Thyroid gland (tissue), 4 donors: ENCODE measurements at places on chromosomes 7 and 10.

GRCh38 chr10:77616766-77617165, 20.8 kb downstream of the KCNMA1 start:
- no peak for DNase-seq

DNA sequence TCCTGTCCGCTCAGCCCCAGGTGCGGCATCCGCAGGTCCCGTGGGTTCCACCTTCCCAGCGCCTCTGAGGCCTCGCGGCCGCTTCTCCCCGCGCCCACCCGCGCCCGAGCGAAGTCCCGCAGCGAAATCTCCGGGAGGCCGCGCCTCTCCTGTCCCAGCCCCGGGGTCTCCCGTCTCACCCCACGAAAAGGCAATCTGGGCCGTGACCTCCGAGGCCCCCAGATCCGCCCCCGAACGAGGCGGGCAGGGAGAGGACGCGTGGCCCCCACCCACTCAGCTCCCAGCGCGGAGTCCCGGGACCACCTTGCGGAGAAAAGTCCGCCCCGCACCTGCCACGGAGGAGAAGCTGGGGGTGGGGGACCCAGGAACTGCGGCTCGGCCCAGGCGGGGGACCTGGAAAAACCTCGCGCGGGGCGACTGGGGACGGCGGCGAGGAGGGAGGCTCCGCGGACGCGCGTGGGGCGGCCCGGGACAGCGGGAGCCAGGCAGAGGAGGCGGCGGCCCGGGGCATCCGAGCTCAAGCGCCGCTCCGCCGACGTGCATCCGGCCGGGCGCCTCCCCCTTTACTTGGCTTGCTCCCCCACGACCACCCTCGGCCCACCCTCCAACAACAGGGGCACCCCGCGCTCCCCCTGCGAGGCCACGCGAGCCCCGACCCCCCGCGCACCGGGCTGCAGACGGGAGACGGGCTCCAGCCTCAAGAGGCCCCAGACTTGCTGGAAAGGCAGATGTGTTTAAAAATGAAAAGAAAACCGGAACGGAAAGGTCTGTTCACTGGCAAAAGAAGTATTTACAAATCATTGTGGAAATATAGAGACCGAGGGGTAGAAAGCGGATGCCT, 33.0 kb upstream of the RNF32 start:
- no peak for DNase-seq

- no peak for DNase-seq
Observed at GRCh38 chr10:34612446-34612845, 202.7 kb downstream of the PARD3 start.

GRCh38 chr10:28459453-28460144, 73.3 kb upstream of the WAC start:
- no peak for DNase-seq

DNA sequence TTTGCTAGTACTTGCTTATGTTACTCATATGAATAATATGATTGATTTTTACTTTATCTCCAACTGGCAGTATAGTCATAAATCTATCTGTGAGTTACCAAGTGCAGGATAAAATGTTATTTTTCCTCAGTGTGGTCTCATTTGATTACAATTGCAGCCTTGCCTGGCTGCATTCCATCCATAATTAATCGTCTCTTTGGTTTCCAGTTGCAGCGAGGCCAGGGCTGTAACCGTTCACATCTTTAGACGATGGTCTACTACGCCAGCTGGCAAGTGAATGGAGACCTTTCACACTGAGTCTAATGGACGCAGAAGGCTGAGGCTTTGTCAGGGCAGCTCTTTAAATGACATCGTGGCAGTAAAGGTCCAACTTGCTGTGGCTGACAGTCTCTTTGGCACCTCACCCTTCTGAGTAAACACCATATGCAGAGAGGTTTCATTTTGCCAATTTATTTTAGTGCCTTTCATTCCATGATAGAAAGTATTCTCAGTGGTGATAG, 84.0 kb downstream of the ARL4A start:
- peak; percentile 13 for DNase-seq

DNA sequence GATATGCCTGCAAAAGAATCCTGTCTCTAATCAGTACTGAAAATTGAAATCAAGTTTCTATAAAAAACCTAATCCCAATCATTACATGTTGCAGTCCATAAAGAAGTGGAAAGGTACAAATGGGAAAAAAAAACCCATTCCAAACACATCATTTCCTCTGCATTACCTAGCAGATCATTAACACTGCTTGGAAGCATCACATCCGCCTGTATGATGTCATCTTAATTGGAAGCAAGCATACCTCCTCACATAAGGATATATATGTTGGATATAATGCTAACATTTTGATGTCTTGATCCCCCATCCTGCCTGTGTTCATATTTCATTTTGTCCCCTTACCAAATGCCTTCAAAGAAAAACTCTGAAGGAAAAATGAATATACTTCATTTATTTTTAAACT, 241.3 kb upstream of the AOAH start:
- no peak for DNase-seq

DNA sequence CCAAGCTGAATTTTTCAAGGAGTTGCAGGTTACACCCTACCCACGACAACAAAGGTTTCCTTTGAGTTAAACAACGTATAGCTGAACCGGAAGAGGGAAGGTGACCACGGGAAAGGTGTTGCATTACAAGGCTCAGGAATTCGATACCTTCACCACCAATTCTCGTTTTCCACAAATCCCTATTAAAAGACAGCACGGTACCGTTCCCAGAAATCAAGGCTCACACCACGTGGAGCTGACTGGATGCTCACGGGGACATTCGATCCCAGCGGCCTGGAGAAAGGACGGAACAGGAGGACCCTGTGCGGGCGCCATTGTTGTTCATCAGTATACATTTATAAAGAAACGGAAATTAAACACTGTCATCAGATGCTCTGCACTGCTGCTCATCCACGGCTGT, 56.4 kb downstream of the CTBP2 start:
- DNase-seq, result no peak

DNA sequence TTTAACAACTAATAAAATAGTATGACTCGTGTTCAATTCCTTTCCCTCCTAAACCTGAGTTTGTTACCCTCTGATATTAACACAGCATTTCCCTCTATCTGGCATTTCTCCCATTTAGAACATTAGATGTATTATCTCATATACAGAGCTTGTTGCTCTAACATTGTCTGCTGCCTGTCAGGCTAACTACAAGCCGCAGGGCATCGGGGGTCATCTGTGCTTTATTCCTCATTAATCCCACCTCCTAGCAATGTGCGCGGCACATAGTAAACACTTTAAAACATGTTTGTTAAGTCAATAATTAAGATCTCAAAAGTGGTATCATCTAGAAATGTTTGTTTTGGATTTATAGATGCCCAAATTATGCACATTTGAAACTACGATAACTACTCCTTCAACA, 52.9 kb upstream of the NEBL start:
- DNase-seq, result no peak

DNA sequence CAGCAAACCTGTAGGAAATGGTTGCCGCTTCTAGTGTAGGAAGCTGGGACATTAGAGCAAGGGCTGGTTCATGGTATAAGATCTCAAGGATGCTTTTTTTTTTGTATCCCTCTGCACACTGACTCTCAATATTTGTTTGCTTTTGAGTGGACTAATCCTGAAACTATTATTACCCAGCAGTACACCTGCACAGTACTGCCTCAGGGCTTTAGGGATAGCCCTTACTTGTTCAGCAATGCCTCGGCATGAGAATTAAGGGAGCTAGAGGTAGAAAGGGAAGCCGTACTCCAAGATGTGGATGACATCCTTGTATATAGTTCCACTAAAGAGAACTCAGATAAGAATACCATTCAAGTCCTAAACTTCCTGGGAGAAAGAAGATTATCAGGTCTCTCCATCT, 70.5 kb downstream of the COPG2 start:
- DNase-seq, result no peak

DNA sequence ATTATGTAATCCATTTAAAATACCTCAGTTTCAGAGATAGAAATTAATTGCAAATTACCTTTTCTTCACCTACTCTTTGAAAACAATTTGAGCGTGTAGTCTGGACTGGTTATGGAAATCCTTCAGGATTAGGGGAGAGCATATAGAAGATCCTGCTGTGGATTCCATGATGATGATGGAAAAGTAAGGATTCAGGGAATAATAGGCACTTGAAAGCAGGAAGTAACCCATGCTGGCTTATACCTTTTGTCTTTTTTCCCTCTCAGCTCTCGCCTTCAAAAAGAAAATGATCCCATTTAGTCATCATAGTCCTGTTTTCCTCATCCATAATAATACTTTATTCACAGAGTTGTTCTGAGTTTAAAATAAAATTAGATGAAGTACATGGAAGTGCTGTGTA, 4.4 kb downstream of the HBP1 start:
- DNase-seq, result no peak

DNA sequence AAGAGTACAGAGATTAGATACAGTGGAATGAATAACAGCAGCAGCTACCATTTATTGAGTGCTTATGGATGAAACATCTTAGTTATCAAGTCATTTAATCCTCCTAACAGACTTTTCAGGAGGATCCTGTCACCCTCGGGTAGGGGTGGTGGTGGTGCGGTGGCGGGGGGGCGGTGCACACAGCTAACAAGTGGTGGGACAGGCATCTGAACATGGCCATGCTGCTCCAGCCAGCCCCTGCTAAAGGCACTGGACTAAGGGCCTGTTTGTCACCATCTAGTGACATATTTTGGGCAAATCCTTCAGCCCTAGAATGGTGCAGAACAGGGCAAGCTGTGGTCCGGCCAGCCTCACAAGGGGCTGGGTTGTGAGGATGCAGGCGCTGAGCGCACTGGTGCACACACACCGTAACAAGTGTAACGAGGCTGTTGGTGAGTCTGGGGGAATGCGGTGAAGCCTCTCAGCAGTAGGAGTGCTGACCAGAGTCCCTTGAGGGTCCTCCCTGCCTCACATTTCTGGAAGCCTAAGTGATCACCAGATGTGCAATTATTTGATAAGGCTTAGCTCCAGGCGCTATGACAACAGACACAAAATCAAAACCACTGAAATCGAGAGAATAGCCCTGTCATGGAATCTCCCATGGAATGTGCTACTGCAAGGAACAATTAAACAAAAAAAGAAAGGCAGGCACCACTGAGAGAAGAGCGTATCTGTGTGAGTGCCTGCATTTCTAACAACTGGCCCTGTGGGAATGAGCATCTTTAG, 102.2 kb downstream of the RNF216 start:
- DNase-seq, result no peak

GRCh38 chr7:5210751-5211338, 20.8 kb downstream of the WIPI2 start:
- DNase-seq, result no peak

GRCh38 chr7:152594801-152595200, 81.1 kb downstream of the XRCC2 start:
- DNase-seq, result no peak

- DNase-seq, result no peak
Observed at GRCh38 chr10:71957546-71958275, 6.5 kb upstream of the CHST3 start.

- DNase-seq, result no peak
Observed at GRCh38 chr10:30216821-30217220, 132.3 kb downstream of the MTPAP start.

DNA sequence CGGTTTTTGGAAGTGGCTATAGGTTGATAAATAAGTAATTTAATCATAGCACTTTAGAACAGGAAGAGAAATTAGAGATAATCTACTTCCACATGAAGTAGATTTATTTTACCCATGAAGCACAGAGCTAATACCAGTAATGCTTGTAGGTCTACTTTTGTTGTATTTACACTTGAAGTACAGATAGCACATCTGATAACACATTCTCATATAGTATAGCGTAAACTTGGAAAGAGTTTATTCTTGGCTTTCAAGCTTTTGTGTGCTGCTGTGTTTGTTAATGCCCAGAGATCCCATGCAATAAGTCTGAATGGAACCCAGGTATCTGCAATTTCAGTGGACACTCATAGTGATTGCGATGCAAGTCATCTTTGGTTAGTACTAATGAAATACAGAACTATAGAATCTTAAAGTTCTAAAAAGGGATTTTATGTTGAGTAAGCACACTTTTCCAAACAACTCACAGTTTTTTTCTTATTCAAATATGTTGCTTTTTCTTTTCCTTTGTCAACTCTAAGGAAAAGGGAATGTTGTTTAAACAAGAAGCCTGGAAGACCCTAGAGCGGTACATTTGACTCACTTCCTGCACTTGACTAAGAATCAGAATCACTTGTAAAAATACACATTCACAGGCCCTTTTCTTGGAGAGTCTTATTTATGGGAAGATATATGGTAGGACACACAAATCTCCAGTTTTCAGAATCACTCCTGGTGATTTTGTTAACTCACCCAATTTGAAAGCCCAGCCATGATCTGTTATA, 105.8 kb downstream of the GNAI1 start:
- DNase-seq, result no peak

DNA sequence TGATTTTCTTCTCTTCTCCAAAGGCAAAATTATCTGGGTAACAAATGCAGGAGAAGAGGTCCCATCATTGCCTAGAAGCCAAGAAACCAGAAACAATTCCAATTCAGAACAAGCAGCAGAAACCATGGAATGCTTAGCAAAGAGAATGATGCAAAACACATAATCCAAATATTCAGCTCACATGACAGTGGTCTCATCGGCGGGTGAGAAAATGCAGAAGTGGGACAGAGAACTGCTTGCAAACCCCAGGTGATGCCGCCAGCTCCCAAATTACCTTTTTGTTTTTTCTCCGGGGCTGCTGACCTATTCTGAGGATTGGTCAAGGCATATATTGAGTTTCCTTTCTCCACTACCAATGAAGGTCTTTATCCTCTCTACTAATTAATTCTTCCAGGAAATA, 99.7 kb downstream of the ZNF22 start:
- DNase-seq, result no peak

- no peak for DNase-seq
Observed at GRCh38 chr7:85627791-85628586, 441.1 kb upstream of the SEMA3D start.

DNA sequence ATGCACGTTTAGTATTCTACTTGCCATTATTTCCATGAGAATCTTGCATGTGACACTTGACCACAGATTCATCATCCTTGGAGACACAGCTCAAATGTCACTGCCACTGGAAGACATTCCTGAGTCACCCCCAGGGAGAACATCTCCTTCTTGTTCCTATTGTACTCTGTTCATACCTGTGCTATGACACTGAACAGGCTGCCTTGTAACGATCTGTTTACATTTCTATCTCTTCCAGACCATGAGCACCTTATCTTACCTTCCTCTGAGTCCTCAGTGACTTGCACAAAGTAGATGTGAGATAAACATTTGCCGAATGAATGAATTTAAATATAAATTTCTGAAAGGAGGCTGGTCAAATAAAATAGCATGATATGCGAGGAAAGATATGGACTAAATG, 331.9 kb upstream of the LRRN3 start:
- DNase-seq, result no peak

- no peak for DNase-seq
Observed at GRCh38 chr7:37323966-37324365, 124.7 kb downstream of the ELMO1 start.

- no peak for DNase-seq
Observed at GRCh38 chr7:112254156-112254555, 47.7 kb downstream of the ZNF277 start.
